ENCODE measurements at places on chromosomes 1 and 21.

DNA sequence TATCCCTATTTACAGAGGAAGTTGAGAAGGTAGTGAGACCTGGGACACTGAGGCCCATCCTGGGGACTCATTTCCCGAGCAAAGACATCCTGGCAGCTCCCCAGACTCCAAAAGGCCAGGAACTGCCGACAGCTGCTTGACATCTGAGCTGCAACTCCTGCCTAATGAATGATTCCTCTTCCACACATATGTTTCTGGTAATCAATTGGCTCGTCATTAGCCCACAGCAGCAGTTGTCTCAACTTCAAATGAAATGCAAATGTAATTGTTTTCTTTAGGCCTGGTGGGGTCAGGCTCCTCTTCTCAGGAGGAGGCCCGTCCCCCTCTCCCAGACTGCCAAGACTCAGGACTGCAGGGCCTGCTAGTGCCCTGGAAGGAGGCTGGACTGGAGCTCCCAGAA lies 61.8 kb upstream of the DISP3 start:
- DNase-seq, result no peak

DNA sequence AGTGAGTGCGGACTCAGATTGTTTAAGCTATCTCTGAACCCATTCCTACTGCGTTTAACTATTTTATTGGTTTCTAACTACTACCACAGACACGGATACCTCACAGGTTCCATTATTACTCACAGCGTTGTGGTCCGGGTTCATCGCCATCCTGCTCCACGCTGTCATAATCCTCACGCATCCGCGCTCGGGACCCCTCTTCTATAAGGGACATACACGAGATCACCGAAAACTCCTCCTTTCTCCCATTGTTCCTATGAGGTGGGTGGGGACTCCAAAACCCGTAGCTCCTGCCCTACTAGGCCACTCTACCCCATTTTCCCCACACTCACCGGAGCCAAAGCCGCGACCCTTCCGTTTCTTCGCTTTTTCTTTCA lies 610 bp downstream of the RBM8A start:
- DNase-seq, result no peak

- DNase-seq, result no peak
These were observed 55.6 kb downstream of the UCK2 start for GRCh38 chr1:165883056-165883455.

DNA sequence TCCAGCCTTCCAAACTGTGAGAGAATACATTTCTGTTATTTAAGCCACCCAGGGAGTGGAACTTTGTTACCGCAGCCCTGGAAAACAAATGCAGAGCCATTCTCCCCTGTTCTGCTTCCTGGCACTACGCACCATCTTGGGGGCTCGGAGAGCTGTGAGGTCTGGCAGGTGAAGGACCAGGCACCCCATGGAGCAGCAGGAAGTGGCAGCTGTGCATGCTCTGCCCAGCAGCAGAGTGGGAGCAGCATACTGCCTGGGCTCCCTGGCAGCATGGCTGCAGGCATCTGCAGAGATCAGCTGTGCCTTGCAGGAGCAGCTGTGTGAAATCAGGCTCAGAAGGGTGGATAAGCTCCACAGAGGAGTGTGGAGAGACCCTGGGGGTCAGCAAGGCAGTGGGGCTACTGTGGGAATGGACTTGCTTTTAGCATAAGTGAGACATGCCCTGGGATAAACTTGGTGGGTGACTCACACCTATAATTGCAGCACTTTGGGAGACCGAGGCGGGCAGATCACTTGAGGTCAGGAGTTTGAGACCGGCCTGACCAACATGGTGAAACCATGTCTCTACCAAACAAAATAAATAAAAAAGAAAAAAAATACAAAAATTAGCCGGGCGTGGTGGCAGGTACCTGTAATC lies 17.7 kb upstream of the ZSCAN20 start:
- no peak for DNase-seq

- DNase-seq, result peak; percentile 58
These were observed 30.6 kb downstream of the OMA1 start for GRCh38 chr1:58515794-58516401.

DNA sequence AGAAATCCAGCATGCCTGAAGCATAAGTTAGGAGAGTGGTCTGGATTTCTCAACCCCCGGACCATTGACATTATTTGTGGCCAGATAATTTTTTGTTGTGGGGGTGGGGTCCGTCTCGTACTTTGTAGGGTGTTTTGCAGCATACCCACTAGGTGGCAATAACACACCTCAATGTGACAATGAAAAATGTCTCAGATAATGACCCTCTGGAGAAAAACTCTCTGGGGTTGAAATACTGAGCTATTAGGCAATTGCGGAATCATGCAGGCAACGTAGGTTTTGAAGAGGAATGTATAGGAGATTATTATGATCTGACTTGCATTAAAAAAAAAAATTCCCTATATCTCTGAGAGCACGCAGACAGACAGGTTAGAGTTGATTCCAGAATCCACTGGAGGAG lies 25.3 kb upstream of the RRP15 start:
- DNase-seq, result no peak

DNA sequence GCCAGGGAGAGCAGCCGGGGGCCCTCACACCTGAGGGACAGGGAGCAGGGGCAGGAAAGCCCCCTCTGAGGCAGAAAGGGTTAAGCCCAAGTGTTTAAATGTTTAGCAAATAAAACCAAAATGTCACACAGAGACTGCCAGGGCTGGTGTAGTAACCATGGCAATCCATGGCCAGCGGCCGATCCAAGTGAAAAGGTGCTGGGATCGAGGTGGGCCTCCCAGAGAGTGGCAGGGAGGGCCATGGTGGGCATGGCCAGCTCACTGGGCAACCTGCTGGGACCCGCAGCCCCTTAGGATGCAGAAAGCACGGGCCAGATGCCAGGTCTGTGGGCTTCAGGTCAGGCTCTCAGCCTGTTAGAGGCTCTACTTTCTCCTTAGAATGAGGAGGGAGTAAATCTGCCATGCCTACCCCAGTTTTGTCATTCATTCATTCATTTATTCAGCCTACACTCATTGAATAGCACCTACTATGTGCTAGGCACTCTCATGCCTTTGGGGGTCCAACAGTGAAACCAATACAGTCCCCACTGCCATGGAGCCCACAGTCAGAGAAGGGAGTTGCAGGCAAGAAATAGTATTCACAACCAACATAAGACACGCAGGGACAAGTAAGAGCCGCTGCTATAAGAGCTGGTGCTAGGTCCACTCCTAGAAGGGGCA lies 56.1 kb downstream of the KCNN3 start:
- no peak for DNase-seq

GRCh38 chr1:87739141-87739540 lies 410.5 kb downstream of the LMO4 start:
- no peak for DNase-seq

GRCh38 chr1:64396817-64397216 lies 73.1 kb upstream of the CACHD1 start:
- no peak for DNase-seq

DNA sequence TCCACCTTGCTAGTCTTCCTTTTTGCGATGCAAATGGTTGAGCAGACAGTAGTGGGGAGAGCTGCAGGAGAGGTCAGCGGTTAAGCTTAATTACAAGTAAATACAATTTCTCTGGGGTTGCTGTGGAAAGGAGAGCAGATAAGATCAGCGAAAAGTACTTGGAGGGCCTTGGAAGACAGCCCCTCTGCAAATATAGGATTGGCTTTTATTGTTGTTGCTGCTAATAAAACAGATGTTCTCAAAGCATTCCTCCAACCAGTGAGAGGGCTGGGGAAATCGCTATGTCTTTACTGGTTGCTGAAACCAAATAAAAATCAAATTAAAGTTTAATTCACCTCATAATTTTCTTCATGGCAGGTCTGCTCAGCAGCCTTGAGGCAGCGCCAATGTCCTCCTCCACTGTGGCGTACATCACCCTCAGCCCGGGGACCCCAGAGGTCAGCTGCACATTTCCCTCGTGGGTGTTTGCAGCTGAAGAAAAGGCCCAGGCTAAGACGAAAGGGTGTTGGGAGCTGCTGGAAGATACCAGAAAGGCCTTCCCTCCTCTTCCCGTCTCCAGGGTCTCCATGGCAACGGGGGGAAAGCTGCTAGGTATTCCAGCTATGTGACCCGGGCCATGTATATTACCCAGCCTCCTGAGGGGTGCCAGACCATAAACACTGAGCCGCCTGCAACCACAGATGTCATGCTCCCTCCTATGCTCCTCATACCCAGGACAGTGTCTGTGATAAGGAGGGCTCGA lies 54.6 kb upstream of the POU2F1 start:
- no peak for DNase-seq

DNA sequence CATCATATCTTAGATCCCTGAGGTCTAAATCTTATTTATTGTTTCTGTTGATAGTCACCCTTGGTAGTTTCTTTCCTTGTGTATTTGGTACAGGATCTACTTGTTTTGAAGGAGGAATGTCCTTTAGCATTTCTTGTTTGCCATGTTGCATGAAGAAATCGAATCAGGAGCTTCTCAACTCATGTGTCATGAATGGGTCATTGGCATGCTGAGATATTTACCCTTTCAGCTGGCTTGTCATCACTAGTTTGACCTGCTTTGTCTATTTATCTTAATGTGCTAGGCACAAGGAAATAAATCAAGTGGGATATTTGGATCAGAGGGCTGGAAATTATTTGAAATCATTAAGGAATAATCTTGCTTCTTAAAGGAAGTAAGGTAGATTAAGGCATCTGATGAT lies 23.8 kb downstream of the THEM4 start:
- no peak for DNase-seq

GRCh38 chr1:150563340-150564038 lies 14.3 kb downstream of the ADAMTSL4 start:
- DNase-seq, result no peak

DNA sequence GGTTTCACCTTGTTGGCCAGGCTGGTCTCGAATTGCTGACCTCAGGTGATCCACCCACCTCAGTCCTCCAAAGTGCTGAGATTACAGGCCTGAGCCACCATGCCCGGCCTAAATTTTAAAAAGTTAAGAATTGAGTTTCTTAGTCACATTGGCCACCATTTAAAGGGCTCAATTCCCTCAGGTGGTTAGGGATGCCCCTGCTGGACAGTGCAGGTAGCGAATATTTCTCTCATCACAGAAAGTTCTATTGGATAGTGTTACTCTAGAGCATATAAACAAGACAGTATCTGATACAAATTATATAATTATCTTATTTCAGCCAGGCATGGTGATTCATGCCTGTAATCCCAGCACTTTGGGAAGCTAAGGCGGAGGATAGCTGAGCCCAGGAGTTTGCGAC lies 320.2 kb downstream of the ZP4 start:
- no peak for DNase-seq
